ENCODE measurements at places on chromosomes 5 and 9. TPM values are rescaled to one million over a fixed set of nuclear protein-coding genes. Genes with fewer than 3 reads are reported as not detected.
A peak's percentile ranks its signal among the peaks of the same experiment; 100 is the strongest.

DNA sequence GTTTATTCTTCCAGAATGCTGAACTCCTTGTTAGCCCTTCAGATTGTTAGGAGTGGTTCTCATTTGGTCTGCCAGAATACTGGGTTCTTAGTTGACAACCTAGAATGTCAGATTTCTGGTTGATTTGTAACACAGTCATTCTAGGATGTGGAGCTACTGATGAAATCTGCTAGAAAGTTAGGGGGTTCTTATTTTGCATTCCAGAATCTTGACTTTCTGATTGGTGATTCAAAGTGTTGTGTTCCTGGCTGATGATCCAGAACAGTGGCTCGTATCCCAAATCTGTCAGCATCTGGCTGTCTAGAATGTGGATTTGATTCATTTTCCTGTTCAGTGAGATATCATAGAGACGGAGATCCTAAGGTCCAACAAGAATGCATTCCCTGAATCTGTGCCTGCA lies 21.9 kb downstream of the PTGS1 start:
- no peaks in the 10 kb centered on the region for H3K36me3 ChIP-seq
- no peak overlapping the region for H3K4me3 ChIP-seq
- no peak overlapping the region for H3K27ac ChIP-seq
- peaks cover 4% of the 10 kb centered on the region for H3K4me1 ChIP-seq
- H3K27me3 ChIP-seq = no peaks in the 10 kb centered on the region

DNA sequence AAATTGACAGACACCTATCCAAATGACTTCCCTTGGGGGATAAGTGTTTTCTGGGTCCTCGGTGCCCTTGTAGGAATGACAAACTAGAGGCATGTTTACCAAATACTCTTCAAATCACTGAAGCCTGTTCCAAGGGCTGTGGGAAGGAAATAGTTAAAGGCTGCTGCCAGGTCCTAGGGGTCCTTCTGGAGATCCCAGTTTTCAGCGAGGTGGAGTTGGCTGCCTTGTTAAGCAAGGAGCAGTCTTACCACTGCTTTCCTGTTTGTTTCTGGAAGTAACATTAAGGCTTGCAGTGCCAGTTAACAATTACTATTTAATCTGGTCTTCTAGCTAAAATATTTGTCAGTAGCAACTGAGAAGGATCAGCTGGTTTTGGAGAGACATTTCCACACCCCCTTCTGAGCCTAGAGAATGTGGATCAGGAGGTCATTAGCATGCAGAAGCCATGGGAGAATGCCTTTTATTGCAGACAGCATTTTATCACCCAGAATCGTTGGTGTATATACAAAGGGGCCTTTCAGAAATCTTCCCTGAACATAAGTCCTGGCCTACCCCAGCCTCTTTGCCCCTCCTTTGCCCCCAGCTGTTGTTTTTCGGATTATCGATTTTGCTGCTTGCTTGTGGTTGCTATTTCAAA lies 238.8 kb downstream of the DMAC1 start:
- no peaks in the 10 kb centered on the region for H3K4me1 ChIP-seq
- H3K27me3 ChIP-seq = no peaks in the 10 kb centered on the region
- H3K36me3 ChIP-seq = no peaks in the 10 kb centered on the region
- H3K4me3 ChIP-seq = no peak overlapping the region
- no peak for DNase-seq
- no peak overlapping the region for H3K27ac ChIP-seq

DNA sequence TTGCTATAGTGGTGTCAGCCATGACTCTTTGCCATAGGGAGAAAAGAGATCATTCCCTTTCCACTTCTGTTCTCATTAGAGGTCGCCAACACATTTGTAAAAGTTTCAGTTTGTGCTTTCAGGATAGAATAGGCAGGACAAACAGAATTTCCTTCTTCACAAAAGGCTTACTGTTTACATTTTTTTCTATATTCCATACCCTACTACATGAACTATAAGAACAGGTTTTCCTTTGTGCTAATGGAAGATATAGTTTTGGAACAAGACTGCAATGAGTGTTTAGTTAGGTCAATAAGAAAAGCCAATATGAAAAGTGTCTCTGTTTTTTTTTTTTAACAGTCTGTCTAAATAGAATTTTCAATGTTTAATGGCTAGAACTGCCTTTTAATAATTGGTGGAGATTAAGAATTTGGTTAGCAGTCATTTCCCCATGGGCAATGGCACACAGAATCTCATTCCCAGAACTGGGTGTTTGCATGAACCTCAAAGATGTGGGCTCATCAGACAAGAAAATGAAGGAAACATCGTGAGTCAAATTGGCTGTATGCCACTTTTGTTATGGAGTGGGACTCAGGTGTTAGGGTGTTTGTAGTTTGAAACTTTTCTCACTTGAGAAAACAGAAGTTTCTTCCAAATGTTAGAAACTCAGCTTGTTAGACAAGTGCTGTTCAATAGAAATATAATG lies 75.2 kb upstream of the PRLR start:
- no peaks in the 10 kb centered on the region for H3K4me1 ChIP-seq
- no peak for DNase-seq
- no peak overlapping the region for H3K27ac ChIP-seq
- no peaks in the 10 kb centered on the region for H3K36me3 ChIP-seq
- H3K4me3 ChIP-seq = no peak overlapping the region

DNA sequence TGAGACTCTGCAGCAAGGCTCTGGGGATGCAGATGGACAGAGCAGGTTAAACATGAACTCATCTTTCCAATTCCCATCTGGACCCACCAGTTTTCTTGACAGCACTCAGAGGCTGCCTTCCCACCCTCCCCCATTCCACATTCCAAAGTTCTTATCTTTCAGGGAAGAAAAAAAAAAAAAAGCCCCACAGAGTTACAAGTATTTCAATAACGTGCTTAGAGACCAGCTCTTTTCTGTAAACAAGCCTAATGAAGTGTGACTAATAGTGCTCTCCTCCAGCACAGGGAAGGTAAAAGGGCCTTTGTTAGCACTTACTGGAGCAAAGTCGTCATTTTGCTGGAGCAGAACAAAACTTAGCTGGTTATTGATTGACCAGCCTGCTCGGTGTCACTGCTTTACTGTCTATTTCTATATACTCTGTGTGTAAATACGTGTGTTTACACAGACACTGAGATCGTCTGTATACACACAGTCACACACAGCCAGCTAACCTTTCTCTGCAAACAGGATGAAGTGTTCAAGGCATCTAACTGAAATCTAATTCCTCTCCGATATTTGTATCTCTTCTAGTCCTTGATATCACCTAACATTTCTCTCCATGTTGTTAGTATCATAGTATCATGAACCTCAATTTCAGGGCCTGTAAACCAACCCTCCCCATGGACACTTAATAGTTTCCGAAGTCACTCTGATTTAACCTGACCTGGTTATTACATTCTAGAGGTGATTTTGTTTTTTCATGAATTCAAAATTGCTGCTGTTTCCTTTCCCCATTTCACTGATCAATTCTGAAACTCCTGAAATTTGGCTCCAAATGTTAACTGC lies 84.9 kb downstream of the ZNF608 start:
- H3K27ac ChIP-seq = no peak overlapping the region
- peak overlapping the region; percentile 36 for H3K4me3 ChIP-seq
- H3K27me3 ChIP-seq = no peaks in the 10 kb centered on the region
- peaks cover 38% of the 10 kb centered on the region for H3K4me1 ChIP-seq
- peak; percentile 58 for DNase-seq

ZNG1F gene
- 5.3 TPM for total RNA-seq

SETD9 gene
- total RNA-seq = 11.9 TPM

MEF2C gene
- total RNA-seq = 1.4 TPM
